Astrocyte of the spinal cord (primary cell): ENCODE measurements at places on chromosomes 12 and 14.
A peak's percentile ranks its signal among the peaks of the same experiment; 100 is the strongest.

DNA sequence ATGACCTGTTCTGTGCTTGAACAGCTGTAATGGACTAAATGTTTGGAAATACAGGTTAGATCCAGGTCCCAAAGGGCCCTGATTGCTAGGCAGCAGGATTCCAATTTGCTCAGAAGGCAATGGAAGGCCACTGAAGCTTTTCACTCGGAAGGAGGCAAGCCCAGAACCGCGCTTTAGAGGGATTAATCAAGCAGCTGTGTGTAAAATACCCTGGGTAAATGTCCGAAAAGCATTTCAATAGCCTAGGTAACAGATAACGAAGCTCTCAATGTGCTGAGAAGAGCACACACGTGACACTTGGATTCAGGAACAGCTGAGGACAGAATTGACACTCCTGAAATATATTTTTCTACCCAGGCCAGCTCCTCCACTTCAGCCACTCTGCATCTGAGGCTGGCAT, 436.1 kb downstream of the TMEM132D start:
- no peak for DNase-seq

GRCh38 chr12:59657266-59657665, 61.4 kb downstream of the SLC16A7 start:
- DNase-seq = peak; percentile 40

GRCh38 chr14:95038521-95039250, 118.6 kb downstream of the DICER1 start:
- DNase-seq = no peak

DNA sequence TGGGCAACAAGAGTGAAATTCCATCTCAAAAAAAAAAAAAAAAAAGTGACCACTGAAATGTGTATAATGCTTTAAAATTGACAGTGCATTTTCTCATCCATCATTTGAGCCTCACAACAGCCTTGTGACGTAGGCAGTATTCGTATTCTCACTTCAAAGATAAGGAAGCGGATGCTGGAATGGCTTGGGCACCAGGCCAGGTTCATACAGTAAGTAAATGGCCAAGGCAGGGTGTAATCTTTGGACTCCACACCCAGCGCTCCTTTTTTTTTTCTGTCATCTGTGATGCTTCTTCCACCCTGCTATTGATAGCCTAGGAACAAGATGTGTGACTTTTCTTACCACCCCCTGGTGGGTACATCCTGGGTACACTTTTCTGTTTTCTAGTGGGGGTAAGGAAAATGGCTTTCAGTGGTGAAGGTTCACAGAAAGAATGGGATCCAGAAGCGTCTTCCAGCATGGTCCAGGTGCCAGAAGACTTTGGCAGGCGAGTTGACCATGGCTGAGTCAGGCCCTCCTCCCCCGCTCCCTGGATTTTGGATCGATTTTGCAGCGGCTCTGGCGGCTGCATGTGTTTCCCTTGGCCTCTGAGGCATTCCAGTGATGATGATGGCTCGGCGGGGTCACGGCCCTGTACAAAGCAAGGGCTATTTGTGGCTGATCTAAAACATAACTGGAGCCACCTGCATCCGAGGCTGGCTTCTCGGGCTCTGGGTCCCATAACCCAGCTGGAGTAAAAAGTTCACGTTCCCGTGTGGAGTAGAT, 110.6 kb downstream of the CACNA1C start:
- DNase-seq = peak; percentile 95

DNA sequence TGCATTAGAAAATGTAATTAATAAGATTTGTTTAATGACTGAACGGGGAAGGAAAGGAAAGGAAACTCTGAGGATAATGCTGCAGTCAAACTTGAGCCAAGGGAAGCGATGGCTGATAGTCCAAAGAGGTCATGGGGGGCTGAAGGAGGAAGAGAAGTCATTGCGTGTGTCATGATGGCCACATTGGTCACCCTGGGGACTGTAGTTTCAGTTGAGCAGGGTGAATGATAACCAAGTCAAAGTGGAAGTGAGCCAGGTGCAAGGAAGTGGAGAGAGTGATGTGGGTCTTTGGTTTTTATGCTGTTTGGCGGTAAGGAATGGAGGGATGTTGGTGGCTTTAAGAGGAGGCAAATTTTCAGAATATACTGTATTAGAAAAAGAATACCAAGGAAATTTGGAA, 21.6 kb downstream of the C12orf75 start:
- no peak for DNase-seq

DNA sequence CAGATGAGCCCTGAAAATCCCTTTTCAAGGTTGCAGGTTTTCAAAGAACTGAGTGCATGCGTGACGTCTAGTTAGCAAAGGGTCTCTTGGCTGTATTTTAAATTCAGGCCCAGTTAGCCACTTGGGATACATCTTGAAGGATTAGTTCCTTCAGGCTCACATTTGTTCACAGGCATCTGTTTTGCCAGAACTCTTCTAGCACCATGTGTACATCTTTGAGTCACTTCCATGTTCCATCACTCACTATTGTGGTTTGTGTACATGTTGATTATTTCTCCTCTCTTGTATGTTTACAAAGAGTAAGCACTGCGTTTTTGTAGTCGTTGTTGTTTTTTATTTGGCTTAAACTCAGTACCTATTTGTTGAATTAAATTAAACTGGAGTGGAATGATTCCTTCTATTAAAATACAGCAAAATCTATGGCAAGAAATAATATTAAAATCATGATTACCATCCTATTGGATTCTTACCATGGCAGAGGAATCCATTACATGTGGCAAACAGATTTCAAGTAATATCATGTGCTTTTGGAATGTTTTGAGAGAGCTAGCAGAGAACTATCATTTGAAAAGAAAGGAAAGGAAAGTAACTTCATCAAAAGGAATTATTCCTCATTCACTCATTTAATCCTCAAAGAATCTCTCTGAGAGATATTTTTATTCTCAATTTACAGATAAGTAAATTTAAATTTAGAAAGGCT, 438.9 kb upstream of the FAR2 start:
- DNase-seq = peak; percentile 8

GRCh38 chr12:130847112-130847511, 8.1 kb upstream of the STX2 start:
- DNase-seq = no peak

DNA sequence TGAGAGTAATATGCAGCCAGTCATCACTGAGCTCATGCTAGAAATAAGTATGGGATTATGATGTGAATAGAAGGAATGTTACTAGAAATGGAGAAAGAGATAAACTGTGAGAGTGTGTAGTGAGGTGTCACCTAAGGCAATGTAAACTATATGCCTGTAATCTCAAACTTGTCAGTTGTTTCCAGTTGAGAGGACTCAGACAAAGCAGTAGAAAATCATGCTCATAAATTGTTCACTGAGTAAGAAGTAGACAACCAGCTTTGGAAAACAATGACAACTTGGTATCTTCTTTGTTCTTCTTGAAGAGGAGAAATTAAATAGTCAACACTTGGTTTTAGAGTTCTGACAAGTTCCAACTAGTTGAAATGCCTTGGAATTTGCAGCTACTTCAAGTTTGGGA, 148.5 kb upstream of the OR4E1 start:
- no peak for DNase-seq

GRCh38 chr12:5870183-5870582, 74.9 kb downstream of the ANO2 start:
- DNase-seq = no peak

- DNase-seq = peak; percentile 63
Measured at GRCh38 chr12:80936642-80937390, 918 bp downstream of the LIN7A start.

GRCh38 chr12:94415066-94415465, 44.6 kb downstream of the CEP83 start:
- DNase-seq = no peak

DNA sequence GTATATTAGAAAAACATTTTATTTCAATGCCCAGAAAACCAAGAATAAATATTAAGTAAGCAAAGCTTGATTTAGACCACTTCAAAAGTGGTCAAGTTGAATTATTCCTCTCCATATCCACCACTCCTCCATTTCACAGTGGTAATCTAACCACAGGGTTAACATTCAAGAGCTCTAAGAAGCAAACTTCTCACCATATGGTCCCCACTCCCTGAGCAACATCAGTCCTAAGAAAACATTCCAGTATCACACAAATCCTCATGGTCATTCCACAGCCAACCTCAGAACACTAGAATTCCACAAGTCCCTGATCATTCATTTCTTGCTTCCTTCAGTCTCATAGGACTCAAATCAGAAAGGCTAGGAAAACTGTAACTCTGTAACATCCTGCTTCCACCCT, 47.9 kb downstream of the ST8SIA1 start:
- DNase-seq = peak; percentile 97

- DNase-seq = no peak
Measured at GRCh38 chr12:54161481-54162437, 27.0 kb downstream of the SMUG1 start.

GRCh38 chr12:68391937-68392336, 59.8 kb upstream of the MDM1 start:
- DNase-seq = no peak

DNA sequence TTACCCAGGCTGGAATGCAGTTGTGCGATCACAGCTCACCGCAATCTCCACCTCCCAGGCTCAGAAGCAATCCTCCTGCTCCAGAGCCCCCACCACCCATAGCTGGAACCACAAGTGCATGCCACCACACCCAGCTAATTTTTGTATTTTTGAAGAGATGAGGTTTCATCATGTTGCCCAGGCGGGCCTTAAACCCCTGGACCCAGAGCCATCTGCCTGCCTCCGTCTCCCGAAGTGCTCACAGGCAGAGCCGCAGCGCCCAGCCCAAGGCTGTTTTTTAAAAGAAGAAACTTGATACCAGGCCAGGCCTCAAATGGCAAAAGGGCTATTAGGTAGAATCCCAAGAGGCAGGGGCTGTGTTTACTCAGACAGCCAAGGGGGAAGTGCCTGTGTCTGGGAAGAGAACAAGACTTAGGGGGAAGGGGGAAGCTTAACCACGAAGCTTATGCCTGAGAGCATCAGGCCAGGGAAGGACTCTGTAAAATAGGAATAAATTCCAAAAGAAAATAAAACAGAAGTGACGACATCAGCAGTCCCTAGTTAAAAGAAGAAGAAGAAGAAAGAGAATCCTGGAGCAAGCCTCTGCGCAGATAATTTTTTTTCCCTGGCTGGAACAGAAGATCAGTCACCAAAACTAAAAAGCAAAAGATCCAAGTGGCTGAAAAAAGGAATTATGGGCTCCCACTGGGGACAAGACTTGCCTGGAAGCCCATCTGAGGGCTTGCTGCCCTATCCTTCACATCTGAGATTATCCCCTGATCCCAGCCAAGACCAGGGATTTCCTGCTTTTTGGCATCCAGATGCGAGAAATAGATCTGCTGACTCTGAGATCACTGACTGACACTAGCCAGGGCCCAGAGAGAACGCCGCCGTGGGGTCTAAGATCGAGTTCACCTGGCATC, 170.5 kb downstream of the NDUFA12 start:
- peak; percentile 73 for DNase-seq

DNA sequence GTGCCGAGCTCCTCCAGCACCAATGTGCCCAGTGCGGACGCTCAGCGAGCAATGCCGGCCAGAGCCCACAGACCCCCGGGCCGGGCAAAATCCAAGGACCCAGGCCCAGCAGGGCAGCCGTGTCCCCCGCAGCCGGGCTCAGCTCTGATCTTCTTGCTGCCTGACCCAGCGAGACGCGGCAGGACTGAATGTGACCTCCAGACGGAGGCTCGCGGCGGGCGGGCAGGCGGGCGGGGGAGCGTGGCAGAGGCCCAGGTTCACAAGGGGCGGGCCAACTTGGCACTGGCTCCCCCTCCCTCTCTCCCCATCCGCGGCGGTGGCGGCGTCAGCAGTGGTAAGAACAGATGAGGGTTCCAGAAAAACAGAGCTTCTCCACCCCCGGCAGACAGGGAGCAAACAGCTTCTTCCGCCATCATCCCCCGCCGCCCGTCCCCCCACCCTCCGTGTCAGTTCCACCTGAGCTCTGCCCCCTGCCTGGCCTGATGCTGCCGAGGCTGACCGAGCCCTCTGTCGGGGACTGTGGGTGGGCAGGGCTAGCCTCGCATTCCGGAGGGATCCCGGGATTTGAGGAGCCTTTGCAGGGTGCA, 94.3 kb downstream of the RFLNA start:
- DNase-seq = peak; percentile 91

- peak; percentile 94 for DNase-seq
Measured at GRCh38 chr12:122078141-122079032, at the start of gene MLXIP. Gene MLXIP (plus strand): TSS chr12:122078756. CDS start chr12:122078854, 98 bp downstream.

- no peak for DNase-seq
Measured at GRCh38 chr14:48747561-48748089, 838.6 kb downstream of the RPS29 start.

DNA sequence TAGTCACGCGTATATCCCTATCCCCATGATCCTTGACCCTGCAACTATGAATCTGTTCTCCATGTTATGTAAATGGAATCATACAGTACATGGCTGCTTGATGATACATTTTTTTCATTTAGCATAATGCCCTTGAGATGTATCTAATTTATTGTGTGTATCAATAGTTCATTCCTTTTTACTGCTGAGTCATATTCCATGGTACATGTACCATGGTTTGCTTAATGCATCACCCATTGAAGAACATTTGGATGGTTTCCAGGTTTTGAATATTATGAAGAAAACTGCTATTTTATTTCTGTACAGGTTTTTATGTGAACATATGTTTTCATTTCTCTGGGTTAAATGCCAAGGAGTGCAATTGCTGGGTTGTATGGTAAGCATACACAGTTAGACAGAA, 4.0 kb upstream of the RNASE10 start:
- peak; percentile 33 for DNase-seq

DNA sequence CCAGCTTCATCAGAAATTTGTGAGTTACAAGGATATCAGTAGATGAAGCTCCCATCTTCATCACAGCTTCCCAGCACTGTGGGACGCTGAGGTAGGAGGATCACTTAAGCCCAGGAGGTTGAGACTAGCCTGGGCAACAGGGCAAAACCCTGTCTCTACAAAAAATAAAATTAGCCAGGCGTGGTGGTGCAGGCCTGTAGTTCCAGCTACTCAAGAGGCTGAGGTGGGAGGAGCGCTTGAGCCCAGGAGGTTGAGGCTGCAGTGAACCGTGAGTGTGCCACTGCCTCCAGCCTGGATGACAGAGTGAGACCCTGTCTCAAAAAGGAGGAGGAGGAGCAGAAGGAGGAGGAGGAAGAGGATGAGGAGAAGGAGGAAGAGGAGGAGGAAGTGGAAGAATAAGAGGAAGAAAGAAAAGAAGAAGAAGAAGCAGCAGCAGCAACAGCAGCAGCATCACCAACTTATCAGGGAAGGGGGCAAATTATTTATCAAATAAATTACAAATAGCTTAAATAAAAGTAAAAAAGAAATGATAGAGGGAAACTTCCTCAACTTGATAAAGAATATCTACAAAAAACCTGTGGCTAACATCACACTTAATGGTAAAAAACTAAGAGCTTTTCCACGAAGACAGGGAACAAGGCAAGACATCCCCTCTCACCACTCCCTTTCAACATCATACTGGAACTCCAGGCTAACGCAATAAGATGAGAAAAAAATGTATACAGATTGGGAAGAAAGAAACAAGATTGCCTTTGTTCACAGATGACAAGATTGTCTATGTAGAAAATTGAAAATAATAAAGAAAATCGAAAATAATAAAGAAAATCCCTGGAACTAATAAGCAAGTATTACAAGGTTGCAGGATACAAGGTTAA, 69.6 kb downstream of the NINJ2 start:
- no peak for DNase-seq

- DNase-seq = no peak
Measured at GRCh38 chr12:108667349-108667748, 33.7 kb upstream of the SELPLG start.

GRCh38 chr14:47278233-47278842, 397.1 kb downstream of the MDGA2 start:
- DNase-seq = peak; percentile 28
